ENCODE measurements at places on chromosomes 5 and 9. TPM values are rescaled to one million over a fixed set of nuclear protein-coding genes. Genes with fewer than 3 reads are reported as not detected.
A peak's percentile ranks its signal among the peaks of the same experiment; 100 is the strongest.

Gene PCDHA9
- total RNA-seq = under 0.01 TPM

Gene C1QTNF2
- 0.07 TPM for total RNA-seq

Gene PCDHB4
- 0.48 TPM for total RNA-seq

Gene CKS2
- 57.7 TPM for total RNA-seq

Gene GBA2
- 53.7 TPM for total RNA-seq

Gene PCSK1
- total RNA-seq = not detected

Gene MEIKIN
- not detected for total RNA-seq

Gene ENHO
- not detected for total RNA-seq

Gene COL27A1
- 8.4 TPM for total RNA-seq

Gene CARD6
- total RNA-seq = 3.3 TPM

Gene LHFPL2
- total RNA-seq = 33.1 TPM

Gene TXNDC8
- total RNA-seq = not detected

Gene GBGT1
- 12.4 TPM for total RNA-seq

Gene RNF183
- not detected for total RNA-seq

Gene CDH9
- not detected for total RNA-seq

DNA sequence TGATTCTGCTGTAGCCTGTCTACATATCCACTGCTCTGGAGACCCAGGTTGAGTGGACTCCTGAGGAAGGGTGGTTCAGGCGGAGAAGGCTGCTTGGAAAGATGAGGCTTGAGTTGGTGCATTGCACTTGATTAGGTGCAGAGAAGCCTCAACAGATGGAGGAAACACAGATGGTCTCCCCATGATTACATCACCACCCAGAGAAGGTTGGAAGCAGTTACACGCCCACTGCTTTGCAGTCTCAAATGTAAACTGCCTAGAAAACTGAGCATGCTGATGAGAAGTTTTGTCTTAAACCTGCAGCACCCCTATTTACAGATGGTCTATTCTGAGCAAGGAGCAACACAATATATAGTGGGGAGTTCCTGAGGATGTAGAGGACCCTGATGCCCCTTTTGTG lies 266.6 kb downstream of the PIK3R1 start:
- no peak for DNase-seq

GRCh38 chr5:174281089-174281760 lies 235.7 kb downstream of the NSG2 start:
- no peak for DNase-seq

- no peak for DNase-seq
These were observed 16.9 kb downstream of the SEMA4D start for GRCh38 chr9:89480825-89481537.

- no peak for DNase-seq
These were observed 351.3 kb downstream of the ADGRV1 start for GRCh38 chr5:90909940-90910339.

- no peak for DNase-seq
These were observed 17.1 kb upstream of the SYNPO start for GRCh38 chr5:150623152-150623877.

DNA sequence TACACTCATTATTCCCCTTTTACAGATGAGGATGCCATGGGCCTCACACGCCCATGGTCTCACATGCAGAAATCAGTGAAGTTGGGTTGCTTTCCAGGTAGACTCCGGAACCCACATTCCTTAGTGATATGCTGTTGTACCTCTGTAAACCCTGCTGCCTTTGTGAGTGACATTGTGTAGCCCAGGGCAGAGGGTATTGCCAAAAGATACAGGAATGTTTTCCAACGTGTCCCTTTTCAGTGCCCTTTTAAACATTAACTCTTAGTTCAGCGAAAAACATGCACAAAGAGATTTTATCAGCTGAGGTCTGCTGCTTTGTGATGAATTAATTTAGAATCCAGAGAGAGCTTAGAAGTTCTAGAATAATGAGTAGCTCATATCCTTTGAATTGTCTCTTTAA lies 38.3 kb upstream of the TRMT10B start:
- DNase-seq = no peak

GRCh38 chr9:128819716-128820664 lies 1.7 kb downstream of the ENDOG start:
- DNase-seq = no peak

DNA sequence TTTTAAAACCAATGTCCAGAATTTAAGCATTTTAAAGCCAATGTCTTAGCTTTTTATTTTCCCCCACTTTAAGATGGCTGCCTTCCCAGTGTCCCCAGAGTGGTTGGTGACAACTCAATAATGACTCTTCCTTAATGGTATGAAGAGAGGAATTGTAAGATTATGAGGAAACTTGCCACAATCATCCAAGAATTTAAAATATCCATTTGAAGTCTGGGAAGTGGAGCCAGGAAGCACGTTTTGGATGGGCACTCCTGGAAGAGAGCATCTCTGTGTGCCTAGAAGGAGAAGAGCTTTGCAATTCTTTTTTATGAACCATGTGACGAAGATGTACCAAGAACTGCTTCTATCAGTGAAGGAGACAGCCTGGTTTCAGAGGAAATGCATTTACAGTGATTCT lies 11.3 kb upstream of the IGFBPL1 start:
- no peak for DNase-seq

- DNase-seq = no peak
These were observed 44.2 kb downstream of the PLGRKT start for GRCh38 chr9:5393497-5393896.

GRCh38 chr9:111148052-111149017 lies 110.1 kb upstream of the LPAR1 start:
- no peak for DNase-seq

- no peak for DNase-seq
These were observed 124.4 kb downstream of the RFK start for GRCh38 chr9:76269789-76270188.

DNA sequence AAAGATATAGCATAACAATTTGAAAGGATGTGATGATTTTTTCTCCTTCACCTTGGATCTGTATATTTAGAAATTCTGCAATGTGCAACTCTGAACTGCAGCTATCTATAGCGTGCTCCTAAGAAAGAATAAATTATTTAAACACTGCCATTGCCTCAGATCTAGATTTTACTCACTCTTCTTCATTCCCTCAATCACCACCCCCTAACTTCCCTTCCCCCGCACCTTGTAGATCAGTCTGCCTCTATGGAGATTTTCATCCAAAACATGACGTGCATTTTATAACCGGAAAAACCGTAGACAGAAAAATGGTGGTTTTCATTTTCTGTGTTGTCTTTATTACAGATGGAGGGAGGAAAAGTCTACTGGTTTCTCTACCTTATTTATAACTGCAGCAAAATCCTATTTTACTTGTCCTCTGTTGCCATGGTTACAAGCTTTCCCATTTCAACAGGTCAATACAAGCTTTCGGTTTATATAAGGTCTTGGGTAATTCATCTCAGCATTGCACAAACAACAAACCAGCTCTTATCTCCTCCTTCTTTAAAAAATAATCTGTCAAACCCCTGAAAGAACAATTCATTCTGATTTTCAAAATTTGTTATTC lies 480.0 kb downstream of the TAF11L14 start:
- no peak for DNase-seq

DNA sequence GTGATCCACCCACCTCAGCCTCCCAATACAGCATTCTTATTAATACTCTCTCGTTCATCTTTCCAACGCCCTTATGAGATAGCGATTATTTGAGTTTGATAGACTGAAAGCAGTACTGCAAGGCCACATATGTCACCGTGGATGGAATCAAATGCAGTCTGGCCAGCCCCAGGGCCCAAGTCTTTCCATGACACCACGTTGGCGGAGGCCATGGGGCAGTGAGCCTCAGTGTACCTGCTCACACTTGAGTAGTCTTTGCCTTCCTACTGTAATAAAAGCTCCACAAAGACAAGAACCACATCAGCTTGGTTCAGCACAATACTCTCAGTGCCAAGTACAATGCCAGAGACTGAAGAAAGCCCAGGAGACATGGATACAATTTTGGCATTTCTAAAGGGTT lies 88.5 kb downstream of the TTLL11 start:
- DNase-seq = no peak

DNA sequence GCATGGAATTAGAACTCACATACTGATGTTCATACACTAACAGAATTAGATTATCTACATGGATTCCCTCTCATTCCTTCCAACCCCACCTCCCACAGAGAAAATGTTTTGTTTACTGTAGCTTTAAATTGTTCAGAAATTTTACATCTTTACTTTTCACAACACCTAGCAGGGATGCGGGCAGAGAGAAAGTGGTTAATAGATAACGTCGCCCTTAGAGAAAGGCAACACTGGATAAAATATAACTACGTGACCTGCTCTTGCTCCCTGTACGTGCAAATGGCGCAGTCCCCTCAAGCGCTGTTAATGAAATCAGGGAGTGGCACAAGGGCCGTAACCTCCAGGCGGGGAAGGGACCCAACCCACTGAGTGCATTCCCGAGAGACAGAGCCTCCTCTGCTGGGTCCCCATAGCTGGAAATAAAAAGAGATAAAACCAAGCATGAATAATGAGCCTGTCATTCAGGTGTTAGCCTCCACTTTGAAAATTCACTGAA lies 125.3 kb upstream of the DAPK1 start:
- no peak for DNase-seq

DNA sequence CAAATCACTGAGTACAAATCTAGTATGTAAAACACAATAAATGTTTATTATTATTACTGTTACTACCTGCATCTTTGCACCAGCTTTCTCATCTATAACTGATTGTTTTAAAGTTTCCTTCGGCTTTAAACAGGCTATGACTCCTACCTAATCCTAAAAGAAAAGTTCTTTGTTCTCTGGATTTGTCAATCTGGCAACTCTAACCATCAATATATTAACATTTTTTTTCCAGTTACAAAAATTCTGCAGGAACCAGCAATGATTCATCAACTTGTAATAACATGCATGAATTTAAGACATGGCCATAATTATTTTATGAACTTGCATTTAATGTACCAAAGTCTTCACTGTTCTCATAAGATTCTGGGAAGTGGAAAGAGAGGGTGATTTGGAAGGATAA lies 228.5 kb downstream of the PIK3R1 start:
- DNase-seq = no peak

GRCh38 chr5:125455041-125455440 lies 708.6 kb upstream of the ZNF608 start:
- DNase-seq = no peak

DNA sequence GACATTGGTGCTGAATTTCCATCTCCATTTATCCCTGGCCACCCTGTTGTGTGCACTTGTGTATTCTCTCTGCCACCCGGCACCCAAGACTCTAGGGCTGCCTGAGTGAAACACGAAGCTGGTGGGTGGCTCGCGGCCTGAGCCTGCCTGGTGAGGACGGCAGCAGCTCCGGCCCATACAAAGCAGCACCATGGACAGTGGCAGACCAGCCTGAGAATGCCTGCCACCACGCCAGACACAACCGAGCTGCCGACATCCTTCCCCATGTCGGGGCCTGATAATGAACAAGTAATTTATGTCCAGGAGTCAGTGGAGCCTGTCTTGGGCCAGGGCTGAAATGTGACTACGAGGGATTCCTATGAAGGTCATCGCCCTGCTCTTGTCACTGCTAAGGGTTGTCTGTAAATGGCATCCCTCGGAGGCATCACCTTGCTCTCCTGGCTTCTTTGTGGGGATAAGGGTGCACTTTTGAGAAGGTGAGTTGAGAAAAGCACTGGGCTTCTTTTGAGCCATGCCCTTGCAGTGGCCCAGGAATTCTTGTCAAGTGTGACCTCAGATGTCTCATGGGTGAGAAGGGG lies 175.7 kb downstream of the MELK start:
- no peak for DNase-seq

DNA sequence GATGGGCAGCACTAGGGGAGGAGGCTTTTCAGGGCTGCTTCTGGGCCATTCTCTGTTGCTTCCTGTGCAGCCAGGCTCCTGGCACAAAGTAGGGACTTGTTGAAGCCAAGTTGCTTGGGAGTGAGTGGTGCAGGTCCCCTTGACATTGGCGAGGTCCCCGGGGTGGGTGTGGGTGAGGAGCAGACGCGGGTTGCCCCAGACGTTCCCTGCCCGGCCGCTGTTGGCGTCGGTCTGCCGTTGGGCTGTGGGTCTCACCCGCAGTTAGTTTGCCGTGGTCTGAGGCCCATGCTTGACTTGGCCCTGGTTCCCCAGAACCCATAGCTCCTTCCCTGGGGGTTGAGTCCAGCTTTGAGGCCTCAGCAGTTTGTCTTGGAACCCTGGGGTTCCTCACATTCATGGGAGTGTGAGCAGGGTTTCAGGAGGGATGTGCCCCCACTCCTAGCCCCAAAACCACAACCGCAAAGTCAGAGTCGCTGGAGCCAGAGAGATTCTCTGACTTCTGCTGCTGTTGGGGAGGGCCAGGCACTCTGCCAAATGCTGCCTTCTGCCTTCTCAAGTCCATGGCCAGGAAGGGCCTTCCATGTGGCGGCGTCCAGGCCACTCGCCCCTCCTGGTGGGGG lies 77.5 kb downstream of the RXRA start:
- DNase-seq = no peak

DNA sequence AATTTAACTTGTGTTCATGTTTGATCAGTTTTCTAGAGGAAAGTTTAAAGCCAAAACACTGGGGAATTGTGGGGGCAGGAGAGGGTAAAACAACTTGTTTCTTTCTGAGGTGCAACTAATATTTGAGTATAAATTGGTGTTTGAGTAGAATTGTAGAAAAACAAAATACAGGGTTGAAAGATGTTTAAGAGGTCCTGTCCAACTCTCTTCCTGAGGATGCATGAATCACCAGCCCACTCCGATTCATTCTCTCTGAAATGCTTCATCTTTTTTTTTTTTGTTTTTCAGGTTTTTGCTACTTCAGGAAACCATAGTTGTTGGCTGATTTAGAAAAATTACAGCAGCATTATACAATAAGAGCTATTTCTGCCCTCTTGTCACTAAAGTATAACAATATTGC lies 42.4 kb upstream of the TMC1 start:
- no peak for DNase-seq

DNA sequence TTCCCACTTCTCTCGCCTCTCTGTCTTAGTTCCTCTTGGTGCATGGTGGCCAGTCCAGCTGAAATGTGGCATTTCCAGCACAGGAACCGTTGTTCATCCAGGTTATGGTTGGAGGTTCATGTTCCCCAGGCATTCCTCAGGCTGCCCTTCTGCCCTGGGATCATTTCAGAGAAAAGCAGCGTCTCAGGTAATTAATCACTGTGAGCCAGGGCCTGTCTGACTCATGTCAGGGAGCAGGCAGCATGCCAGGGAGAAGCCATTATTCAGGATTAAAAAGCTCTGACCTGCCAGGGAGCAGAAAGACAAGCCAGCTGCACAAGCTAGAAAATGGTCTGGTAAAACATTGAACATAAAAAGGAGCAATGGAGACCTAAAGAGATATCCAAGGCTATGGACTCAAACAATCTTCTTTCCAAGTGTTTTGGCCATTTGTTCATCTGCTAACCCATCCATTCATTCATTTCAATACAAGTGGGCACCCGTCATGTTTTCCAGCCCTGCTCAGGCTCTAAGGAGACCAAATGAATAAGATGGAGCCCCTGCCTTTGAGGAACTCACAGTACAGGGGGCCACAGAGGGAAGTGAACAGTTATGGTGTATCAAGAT lies 241.4 kb downstream of the DRD1 start:
- peak; percentile 64 for DNase-seq

GRCh38 chr5:157944077-157944633 lies 85.2 kb upstream of the CLINT1 start:
- no peak for DNase-seq

GRCh38 chr5:153491038-153491744 lies 721 bp downstream of the GRIA1 start:
- no peak for DNase-seq

All from kidney epithelial cell (primary cell).